Activated naive CD4-positive, alpha-beta T cell treated with anti-CD3 and anti-CD28 coated beads, Interleukin-2, amount 50 U/mL, for 16 hours (primary cell): ENCODE measurements at places on chromosomes 16 and 17.

- DNase-seq = no peak
Observed at GRCh38 chr17:2172999-2173398, 118.1 kb downstream of the HIC1 start.

DNA sequence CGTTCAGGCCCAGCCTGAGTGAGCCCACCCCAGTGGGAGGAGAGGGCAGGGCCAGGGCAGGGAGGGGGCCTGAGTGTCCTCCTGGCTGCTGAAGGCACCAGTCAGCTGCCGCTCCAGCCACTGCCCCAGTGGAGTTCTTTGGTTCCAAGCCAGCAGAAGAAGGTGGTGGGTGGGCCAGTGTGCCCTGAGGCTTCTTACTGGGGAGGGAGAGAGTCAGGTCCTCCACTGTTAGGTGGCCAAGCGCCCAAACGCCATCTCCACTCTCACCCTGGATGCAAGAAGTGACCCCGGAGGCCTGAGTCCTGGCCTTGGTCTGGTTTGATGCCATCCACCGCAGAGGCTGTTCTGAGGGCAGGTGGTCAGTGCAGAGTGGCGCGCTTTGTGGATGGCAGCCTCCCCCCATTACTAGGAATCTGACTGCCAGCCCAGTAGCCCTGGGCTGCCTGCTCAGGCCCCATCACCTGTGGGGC is 2.2 kb downstream of the RNF213 start:
- no peak for DNase-seq

DNA sequence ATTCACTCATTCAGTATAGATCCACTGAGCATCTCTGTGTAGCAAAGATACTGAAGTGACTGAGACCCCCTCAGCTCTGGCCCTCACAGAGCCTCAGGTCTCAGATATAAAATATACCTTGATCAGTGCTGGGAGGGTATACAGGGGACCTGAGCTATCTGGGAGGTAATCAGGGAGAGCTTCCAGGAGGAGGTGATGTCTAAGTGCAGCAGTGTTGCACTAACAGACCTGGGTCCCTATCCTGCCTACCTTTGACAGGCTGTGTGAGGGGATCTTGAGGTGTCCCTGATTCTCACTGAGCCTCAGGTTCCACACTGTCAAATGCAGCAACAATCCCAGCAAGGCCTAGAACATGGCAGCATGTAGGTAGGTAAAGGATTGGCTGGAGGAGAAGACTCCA is 6.5 kb upstream of the ALKBH5 start:
- no peak for DNase-seq

- peak; percentile 41 for DNase-seq
Observed at GRCh38 chr16:89922884-89923639, at the start of gene TUBB3. TUBB3 (plus strand) TSS chr16:89923342; CDS start chr16:89923402, 60 bp downstream.

DNA sequence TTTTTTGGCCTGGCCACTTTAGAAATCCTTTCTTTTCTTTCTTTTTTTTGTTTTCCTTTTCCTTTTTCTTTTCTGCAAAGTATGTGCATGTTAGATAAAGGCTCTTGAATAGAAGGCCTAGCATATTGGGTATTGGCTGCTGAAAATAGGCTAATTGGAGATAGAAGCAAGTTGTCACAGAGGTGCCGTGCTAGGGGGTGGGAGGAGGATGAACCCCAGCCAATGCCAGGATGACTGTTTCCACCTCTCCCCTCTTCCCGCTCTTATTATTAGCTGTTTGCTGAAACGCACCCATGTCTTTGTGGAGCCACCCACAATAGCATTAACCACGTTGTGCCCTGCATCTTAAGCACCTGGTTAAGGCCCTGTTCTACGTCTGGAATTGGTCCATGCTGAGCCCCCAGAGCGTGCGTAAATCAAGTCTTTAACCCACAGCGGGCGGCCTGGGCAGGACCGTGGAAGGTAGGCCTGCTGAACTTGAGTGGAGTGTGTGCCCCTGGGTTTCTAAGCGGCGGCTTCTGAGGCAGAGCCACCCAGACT is 123.6 kb downstream of the MSI2 start:
- no peak for DNase-seq

GRCh38 chr16:57645691-57646387 is 17.4 kb downstream of the ADGRG1 start:
- DNase-seq = no peak

GRCh38 chr16:48184681-48185080 is 28.9 kb upstream of the ABCC12 start:
- DNase-seq = no peak

GRCh38 chr16:61820398-61820797 is 215.8 kb downstream of the CDH8 start:
- no peak for DNase-seq

DNA sequence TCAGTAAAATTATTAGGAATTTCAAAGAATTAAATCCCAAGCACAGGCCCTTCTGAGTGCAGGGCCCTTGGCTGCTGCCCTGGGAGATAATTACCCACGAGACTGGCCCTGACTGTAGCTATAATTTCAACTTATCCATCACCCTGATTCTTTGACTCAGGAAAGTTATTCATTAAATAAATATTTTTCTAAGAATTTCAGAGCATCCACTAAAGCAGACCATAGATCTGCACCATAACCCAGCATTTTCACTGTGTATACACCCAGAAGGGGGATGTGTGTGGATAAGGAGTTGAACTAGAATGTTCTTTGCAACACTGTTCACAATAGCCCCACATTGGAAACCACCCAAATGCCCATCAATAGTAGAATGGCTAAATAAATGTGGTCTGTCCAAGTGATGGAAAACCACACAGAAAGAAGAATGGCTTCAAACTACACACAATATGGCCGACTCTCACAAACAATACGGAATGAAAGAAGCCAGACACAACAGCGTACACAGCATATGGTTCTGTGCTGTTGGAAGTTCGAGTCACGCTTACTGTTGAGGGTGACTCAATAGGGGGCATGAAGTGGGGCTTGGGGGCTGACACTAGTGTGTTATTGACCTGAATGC is 33.9 kb upstream of the MEAK7 start:
- no peak for DNase-seq

DNA sequence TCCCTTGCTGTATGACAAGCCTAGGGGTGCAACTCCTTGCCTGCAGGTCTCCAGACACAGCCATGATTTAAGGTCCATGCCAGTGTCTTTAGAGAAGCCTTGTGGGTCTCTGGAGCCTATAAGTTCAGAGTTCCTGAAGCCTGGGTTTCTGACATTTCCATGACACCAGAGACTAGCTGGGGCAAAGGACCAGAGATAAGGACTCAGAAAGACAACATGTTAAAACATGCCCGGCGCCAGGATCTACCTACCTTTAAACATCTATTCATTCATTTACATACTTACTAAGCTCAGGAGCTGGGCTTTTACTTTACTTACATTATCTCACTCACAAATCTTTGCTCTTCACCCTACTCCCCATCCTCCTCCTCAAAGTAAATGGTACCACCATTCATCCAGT is 1.5 kb downstream of the MRPL27 start:
- no peak for DNase-seq

DNA sequence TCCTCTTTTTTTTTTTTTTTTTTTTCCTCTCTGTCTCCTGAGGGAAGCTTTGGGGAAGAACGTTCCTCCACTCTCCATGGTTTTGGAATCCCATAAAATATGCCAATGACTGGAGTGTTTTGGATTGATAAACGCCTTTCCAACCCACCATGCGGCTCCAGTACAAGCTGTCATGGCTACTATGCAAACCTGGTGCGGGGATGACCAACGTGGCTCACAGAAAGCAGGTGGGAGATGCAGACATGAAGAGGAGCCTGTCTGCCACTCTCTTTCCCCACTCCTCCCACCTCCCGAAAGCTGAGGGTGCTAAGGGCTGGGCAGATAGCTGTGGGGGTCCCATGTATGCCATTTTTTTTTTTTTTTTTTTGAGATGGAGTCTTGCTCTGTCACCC is 69.9 kb upstream of the SEC14L1 start:
- no peak for DNase-seq

DNA sequence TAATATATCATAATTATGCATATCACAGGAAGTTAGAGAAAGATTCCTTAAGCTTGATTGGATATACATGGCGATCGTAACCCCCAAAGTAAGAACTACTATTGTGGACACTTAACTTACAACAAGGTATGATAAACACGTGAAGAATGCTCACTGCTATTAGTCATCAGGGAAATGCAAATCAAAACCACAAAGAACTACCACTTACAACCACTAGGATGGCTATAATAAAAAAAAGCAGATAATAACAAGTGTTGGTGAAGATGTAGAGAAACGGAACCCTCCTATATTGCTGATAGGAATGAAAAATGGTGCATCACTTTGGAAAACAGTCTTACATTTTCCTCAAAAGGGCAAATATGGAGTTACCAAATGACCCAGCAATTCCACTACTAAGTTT is 265.9 kb downstream of the SLC39A11 start:
- DNase-seq = no peak

GRCh38 chr16:81796035-81796434 is 16.9 kb downstream of the PLCG2 start:
- DNase-seq = no peak

DNA sequence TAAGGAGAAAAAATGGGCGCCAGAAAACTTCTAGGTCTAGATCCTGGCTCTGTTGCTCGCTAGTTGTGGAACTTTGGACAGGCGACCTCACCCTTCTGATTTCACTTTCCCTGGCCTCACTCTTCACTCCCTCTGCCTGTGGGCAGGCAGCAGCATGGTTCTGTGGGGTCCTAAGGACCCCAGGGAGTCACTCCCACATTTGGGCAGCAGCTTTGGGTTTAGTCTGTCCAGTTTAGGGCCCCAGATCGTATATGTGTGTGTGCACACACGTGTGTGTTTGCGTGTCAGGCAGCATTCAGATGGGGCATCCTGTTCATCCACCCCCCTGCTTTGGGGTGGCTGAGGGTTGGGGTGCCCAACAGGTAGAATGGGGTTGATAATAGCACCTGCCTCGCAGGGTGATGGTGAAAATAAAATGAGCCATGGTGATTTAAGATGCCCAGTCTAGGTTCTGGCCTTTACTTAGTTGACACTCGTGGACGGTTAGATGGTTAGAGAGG is 102.2 kb downstream of the RAB11FIP4 start:
- no peak for DNase-seq

GRCh38 chr16:61128545-61129323 is 907.5 kb downstream of the CDH8 start:
- DNase-seq = no peak

- DNase-seq = no peak
Observed at GRCh38 chr16:80744856-80745255, 59.5 kb downstream of the CDYL2 start.

- peak; percentile 82 for DNase-seq
Observed at GRCh38 chr16:85086347-85087291, 25.7 kb downstream of the CIBAR2 start.

- no peak for DNase-seq
Observed at GRCh38 chr17:59356543-59357218, 25.2 kb downstream of the YPEL2 start.
